ENCODE measurements at places on chromosomes 11 and 22. TPM values are rescaled to one million over a fixed set of nuclear protein-coding genes. Genes with fewer than 3 reads are reported as not detected.

Gene TSSC4
- 20.3 TPM for polyA plus RNA-seq

Gene DRICH1
- 0.35 TPM for polyA plus RNA-seq

Gene ENTHD1
- polyA plus RNA-seq, result not detected

Gene MRGPRX3
- not detected for polyA plus RNA-seq

Gene PARVG
- polyA plus RNA-seq, result 3.4 TPM

Gene MAPK8IP1
- 41.3 TPM for polyA plus RNA-seq

Gene HPX
- polyA plus RNA-seq, result 2.5 TPM

Gene TRIM49C
- not detected for polyA plus RNA-seq

Gene DAGLA
- polyA plus RNA-seq, result 4.6 TPM

Gene LGALS1
- polyA plus RNA-seq, result 1,611 TPM

Gene MS4A6A
- 17.6 TPM for polyA plus RNA-seq

Gene LRRC74B
- 0.18 TPM for polyA plus RNA-seq

Gene ZDHHC8
- polyA plus RNA-seq, result 41.3 TPM

Gene PPP1R14B
- 192 TPM for polyA plus RNA-seq

Gene PRODH
- polyA plus RNA-seq, result 12.3 TPM

Gene NELL1
- polyA plus RNA-seq, result 5.1 TPM

Gene NRIP3
- 0.87 TPM for polyA plus RNA-seq

Gene MMP7
- not detected for polyA plus RNA-seq

Gene SNX32
- polyA plus RNA-seq, result 1.8 TPM

Gene MPPED2
- polyA plus RNA-seq, result 6.5 TPM

Gene CHST1
- polyA plus RNA-seq, result 14.6 TPM

Gene APOA5
- polyA plus RNA-seq, result not detected

Gene CRYBA4
- polyA plus RNA-seq, result not detected

Gene DMC1
- 5.0 TPM for polyA plus RNA-seq

Gene SLC22A9
- polyA plus RNA-seq, result not detected

Gene TMEM138
- polyA plus RNA-seq, result 19.1 TPM

Gene SLCO2B1
- 10.2 TPM for polyA plus RNA-seq

Gene TRIM21
- 7.3 TPM for polyA plus RNA-seq

Gene MICAL2
- polyA plus RNA-seq, result 18.7 TPM

Gene TPBGL
- 0.19 TPM for polyA plus RNA-seq

Gene PHF21B
- 0.57 TPM for polyA plus RNA-seq

Gene LDLRAD3
- 20.4 TPM for polyA plus RNA-seq

Gene PARVA
- polyA plus RNA-seq, result 49.9 TPM

Gene AIFM3
- polyA plus RNA-seq, result 0.19 TPM

Gene EFCAB6
- polyA plus RNA-seq, result 0.76 TPM

Gene PLAAT5
- polyA plus RNA-seq, result 3.2 TPM

Gene ZFPL1
- 21.0 TPM for polyA plus RNA-seq

Gene HIC2
- 4.6 TPM for polyA plus RNA-seq

Gene DDTL
- polyA plus RNA-seq, result 4.6 TPM

Gene C11orf87
- polyA plus RNA-seq, result 0.06 TPM

Gene E2F8
- polyA plus RNA-seq, result 22.4 TPM

Gene FGF3
- polyA plus RNA-seq, result not detected

Gene MMP1
- 0.23 TPM for polyA plus RNA-seq

Gene TTC9C
- 28.2 TPM for polyA plus RNA-seq

All from forelimb muscle (tissue), 1 donor.